Activated effector memory CD4-positive, alpha-beta T cell treated with Interleukin-2 at 50 U/mL for 16 hours (primary cell): ENCODE measurements at places on chromosomes 6 and 20.

DNA sequence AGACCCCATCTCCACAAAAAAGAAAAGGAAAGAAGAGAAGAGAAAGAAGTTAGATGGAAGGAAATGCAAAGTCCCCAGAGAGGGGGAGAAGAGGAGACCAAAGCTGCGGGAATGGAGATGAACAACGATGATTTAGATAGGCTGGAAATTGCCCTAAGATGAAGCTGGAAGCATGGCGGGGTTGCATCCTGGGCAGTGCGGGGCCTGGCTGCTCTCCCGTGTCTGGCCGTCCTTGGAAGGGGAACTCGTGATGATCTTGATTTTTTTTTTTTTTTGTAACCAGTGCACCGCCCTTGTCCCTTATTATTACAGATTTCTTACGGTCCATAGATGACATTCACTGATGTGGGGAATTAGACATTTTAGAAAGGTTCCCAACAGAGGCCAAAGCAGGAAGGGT, 276.5 kb downstream of the CDH4 start:
- DNase-seq: no peak

GRCh38 chr6:7073821-7074525, 33.8 kb upstream of the RREB1 start:
- peak; percentile 46 for DNase-seq

DNA sequence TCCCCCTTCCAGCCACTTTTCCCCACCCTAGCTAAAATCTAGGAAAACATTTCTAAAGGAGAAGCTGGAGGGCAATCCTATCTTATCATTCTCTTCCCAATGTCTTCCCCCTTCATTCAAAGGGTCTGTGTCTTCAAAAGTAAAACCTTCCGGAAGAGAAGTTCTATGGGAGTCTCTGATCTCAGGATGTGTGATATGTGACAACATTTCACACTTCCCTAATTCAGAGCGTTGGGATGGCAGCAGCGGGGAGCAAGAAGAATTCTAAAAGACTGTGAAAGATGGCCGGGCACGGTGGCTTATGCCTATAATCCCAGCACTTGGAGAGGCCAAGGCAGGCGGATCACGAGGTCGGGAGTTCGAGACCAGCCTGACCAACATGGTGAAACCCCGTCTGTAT, 65.4 kb upstream of the AKIRIN2 start:
- DNase-seq: no peak

DNA sequence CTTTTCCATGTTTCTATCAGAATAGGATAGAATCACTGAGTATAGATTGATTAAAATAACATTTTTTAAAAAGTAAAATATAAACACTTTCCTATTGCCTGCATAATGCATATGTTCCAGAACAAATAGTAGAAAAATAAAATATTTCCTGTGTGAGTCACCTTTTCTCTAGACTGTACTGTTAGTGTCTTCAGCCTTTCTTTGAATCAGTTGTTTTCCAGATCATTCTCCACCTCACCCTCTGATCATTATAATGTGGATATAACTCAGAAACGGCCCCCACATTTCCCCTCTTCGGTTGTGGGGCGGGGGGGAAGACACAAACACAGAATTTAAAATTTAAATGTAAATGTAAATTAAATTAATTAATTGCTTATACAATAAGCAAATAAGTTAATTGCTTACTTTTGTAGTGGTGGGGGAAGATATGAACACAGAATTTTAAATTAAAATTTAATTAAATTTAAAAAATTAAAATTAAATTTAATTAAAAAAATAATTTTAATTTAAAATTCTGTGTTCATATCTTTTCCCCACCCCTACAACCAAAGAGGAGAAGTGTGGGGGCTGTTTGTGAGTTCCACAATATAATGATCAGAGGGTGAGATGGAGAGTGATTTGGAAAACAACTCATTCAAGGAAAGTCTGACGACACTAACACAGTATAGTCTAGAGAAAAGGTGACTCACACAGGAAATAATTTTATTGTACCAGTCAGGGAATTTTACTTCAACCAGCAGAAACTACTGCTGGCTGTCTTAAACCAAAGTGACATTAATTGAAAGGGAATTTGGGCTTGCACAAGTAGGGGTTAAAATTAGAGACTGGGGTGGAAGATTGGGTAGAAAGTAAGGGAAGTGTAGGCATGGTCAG, 37.1 kb upstream of the PROKR2 start:
- no peak for DNase-seq
